Naive thymus-derived CD4-positive, alpha-beta T cell (primary cell): ENCODE measurements at places on chromosomes 6 and 20. TPM values are rescaled to one million over a fixed set of nuclear protein-coding genes. Genes with fewer than 3 reads are reported as not detected.
A peak's percentile ranks its signal among the peaks of the same experiment; 100 is the strongest.

Gene LIME1
- total RNA-seq = 97.0 TPM

Gene ARHGAP40
- total RNA-seq = not detected

Gene GPLD1
- total RNA-seq = 1.7 TPM

Gene SPATA25
- total RNA-seq = 1.2 TPM

Gene C6orf15
- not detected for total RNA-seq

Gene IP6K3
- not detected for total RNA-seq

Gene SYNGAP1
- 54.2 TPM for total RNA-seq

Gene MANEA
- total RNA-seq = 3.8 TPM

GRCh38 chr6:25670208-25670607 lies 18.2 kb downstream of the SCGN start:
- H3K4me1 ChIP-seq = no peaks in the 10 kb centered on the region
- no peak overlapping the region for H3K27ac ChIP-seq
- H3K27me3 ChIP-seq = no peaks in the 10 kb centered on the region
- H3K36me3 ChIP-seq = no peaks in the 10 kb centered on the region

DNA sequence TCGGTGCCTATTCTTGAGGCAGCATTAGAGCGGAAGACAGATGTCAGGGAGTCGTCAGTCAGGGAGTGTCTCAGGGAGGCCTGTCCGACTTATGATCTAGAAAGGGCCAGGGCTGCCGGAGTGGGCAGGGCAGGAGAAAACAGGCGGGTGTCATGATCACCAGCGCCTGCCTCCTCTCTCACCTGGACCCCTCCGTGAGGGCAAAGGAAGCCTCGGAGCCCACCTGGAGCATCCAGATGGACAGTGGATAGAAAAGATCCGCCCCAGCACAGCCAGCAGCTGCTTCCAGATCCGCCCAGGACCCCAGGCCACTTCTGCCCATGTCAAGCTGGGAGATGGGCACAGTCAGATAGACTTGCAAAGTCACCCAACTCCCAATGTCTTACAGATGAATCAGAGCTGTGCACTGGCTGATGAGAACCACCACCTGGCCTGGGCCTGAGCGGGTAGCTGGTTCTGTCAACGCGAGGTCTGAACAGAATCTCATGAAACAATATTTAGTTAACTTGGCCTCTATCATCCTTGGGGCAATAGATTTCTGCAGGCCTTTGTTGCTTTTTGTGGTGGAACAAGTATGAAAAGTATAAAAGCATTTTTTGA lies 22.2 kb downstream of the PSMG4 start:
- H3K36me3 ChIP-seq = no peaks in the 10 kb centered on the region
- no peaks in the 10 kb centered on the region for H3K27me3 ChIP-seq
- H3K4me3 ChIP-seq = no peak overlapping the region
- DNase-seq = no peak

DNA sequence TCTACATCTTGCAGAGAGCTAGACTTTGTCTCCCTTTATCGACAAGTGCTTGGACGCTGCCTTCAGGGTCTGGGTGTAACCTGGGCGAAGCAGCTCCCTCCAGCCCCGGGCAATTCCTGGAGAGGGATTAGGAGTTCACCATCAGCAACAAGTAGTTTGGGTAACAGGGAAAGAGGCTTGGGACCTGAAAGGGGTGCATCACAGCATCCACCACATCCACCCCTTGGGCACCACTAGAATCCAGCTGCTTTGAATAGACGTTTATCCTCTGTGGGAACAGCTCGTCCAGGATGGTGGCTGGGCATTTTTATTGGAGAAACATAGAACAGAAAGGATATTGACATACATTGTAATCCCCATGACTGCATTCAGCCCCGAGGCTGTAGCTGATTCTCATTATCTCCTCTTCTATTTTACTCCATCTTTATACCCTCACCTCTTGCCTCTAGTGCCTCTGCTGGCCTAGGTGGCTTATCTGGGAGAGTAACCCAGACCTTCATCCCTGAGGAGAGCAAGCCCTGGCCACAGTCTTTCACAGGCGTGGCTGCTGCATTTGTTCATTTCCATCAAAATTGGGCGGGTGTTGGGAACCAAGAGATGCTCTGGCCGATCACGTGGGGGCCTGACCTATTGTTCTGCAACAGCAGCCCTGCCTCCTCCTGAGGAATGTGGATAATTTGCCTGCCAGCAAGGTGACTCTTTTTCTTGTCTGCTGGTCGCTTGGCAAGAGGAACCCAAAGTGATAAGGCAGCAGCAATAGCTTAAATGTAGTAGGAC lies 109.2 kb upstream of the RALGAPA2 start:
- H3K4me3 ChIP-seq = no peak overlapping the region
- no peak for DNase-seq
- H3K27me3 ChIP-seq = no peaks in the 10 kb centered on the region
- no peaks in the 10 kb centered on the region for H3K36me3 ChIP-seq

DNA sequence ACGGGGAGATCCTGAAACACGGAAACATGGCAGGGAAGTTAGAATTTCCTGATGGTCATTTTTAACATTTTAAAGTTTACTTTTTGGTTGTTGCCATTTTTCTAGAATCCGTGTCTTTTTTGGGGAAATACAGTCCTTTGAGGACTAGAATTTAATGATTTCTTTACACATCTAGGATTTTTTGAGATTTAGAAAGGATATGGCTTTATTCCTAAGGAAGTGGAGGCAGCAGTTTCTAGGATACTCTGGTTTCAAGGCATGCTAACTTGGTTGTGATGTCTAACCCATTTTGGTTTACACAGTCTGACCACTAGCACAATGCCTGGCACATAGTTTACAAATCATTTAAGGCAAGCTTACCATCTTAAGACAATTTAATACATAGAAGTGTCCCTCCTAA lies 1.1 kb upstream of the ZBTB2 start:
- no peaks in the 10 kb centered on the region for H3K36me3 ChIP-seq
- no peaks in the 10 kb centered on the region for H3K27me3 ChIP-seq
- H3K27ac ChIP-seq = peak overlapping the region; percentile 96
- no peak for DNase-seq
- peaks cover 56% of the 10 kb centered on the region for H3K4me1 ChIP-seq

GRCh38 chr6:142174703-142175102 lies 27.6 kb downstream of the VTA1 start:
- no peaks in the 10 kb centered on the region for H3K27me3 ChIP-seq
- peaks cover 14% of the 10 kb centered on the region for H3K36me3 ChIP-seq
- no peaks in the 10 kb centered on the region for H3K4me1 ChIP-seq
- no peak for DNase-seq

- H3K4me1 ChIP-seq = peaks cover 15% of the 10 kb centered on the region
- H3K27me3 ChIP-seq = no peaks in the 10 kb centered on the region
- no peak overlapping the region for H3K4me3 ChIP-seq
- no peak overlapping the region for H3K27ac ChIP-seq
- no peak for DNase-seq
- no peaks in the 10 kb centered on the region for H3K36me3 ChIP-seq
Observed at GRCh38 chr6:5510331-5511133, 249.2 kb downstream of the FARS2 start.

GRCh38 chr6:11432713-11433450 lies 104.7 kb upstream of the TMEM170B start:
- H3K4me1 ChIP-seq = no peaks in the 10 kb centered on the region
- no peaks in the 10 kb centered on the region for H3K27me3 ChIP-seq
- H3K27ac ChIP-seq = no peak overlapping the region
- no peak for DNase-seq
- H3K36me3 ChIP-seq = no peaks in the 10 kb centered on the region
- no peak overlapping the region for H3K4me3 ChIP-seq

GRCh38 chr20:8471465-8471864 lies 339.4 kb downstream of the PLCB1 start:
- no peak for DNase-seq
- H3K36me3 ChIP-seq = no peaks in the 10 kb centered on the region
- no peak overlapping the region for H3K27ac ChIP-seq
- no peaks in the 10 kb centered on the region for H3K27me3 ChIP-seq
- H3K4me3 ChIP-seq = no peak overlapping the region

DNA sequence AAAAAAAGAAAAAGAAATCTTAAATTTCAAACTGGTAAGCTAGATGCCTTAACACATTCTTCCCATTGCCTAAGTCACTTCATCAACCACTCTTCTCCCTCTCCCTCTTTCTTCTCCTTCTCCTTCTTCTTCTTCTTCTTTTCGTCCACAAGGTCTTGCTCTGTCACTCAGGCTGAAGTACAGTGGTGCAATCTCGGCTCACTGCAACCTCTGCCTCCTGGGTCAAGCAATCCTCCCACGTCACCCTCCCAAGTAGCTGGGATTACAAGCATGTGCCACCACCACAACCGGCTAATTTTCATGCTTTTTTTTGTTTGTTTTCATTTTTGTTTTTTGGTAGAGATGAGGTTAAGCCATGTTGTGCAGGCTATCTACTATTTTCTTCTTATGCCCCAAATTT lies 60.2 kb downstream of the GPR63 start:
- H3K27me3 ChIP-seq = no peaks in the 10 kb centered on the region
- no peaks in the 10 kb centered on the region for H3K4me1 ChIP-seq
- no peak overlapping the region for H3K27ac ChIP-seq
- H3K4me3 ChIP-seq = no peak overlapping the region
- H3K36me3 ChIP-seq = no peaks in the 10 kb centered on the region
- DNase-seq = no peak

DNA sequence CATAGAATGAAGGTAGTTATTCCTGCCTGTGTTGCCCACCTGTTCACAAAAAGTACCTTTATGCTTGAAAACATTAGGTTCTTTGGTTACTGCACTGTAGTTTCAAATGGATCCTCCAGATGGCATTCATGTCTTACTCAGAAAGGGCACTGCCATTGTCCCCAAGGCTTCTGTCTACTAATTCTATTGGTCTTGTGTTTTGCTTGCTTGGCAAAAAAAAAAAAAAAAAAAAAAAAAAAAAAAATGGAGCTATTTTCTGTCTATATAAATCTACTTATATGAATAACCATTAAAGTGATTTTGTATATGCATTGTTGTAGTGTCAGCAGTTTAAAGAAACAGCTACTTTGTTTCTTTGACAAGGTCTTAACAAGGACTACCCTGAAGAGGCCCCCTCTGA lies 12.7 kb upstream of the EFHC1 start:
- no peak for DNase-seq
- H3K36me3 ChIP-seq = peaks cover 10% of the 10 kb centered on the region
- no peak overlapping the region for H3K27ac ChIP-seq
- H3K4me3 ChIP-seq = no peak overlapping the region

GRCh38 chr6:41780551-41781365 lies at the start of gene PRICKLE4:
Gene PRICKLE4, plus strand, starts transcription at chr6:41780782. Its CDS starts 2,692 bp downstream, at chr6:41783474.
- H3K4me3 ChIP-seq = peak within 1 kb of the TSS; percentile 59
- peaks cover 8% of the 10 kb centered on the region for H3K4me1 ChIP-seq
- H3K36me3 ChIP-seq = peaks cover 10% of the 10 kb centered on the region
- H3K27me3 ChIP-seq = no peaks in the 10 kb centered on the region
- peak within 1 kb of the TSS; percentile 65 for H3K27ac ChIP-seq

- no peak overlapping the region for H3K4me3 ChIP-seq
- H3K27ac ChIP-seq = no peak overlapping the region
- no peaks in the 10 kb centered on the region for H3K4me1 ChIP-seq
Observed at GRCh38 chr6:101992286-101992685, 598.8 kb downstream of the GRIK2 start.

GRCh38 chr6:42960243-42961019 lies at the start of gene GNMT:
Gene GNMT, plus strand, starts transcription at chr6:42960754. Its CDS starts 14 bp downstream, at chr6:42960768.
- no peaks in the 10 kb centered on the region for H3K36me3 ChIP-seq
- H3K4me1 ChIP-seq = peaks cover 5% of the 10 kb centered on the region
- H3K27me3 ChIP-seq = no peaks in the 10 kb centered on the region
- peak within 1 kb of the TSS; percentile 57 for H3K4me3 ChIP-seq
- peak within 1 kb of the TSS; percentile 26 for H3K27ac ChIP-seq
- no peak for DNase-seq
